Activated naive CD8-positive, alpha-beta T cell treated with anti-CD3 and anti-CD28 coated beads for 36 hours (primary cell): ENCODE measurements at places on chromosomes 11 and 22.

- no peak for DNase-seq
These were observed 9.4 kb downstream of the TREH start for GRCh38 chr11:118670063-118670462.

- DNase-seq = no peak
These were observed 194.0 kb downstream of the CASP12 start for GRCh38 chr11:104704146-104704830.

DNA sequence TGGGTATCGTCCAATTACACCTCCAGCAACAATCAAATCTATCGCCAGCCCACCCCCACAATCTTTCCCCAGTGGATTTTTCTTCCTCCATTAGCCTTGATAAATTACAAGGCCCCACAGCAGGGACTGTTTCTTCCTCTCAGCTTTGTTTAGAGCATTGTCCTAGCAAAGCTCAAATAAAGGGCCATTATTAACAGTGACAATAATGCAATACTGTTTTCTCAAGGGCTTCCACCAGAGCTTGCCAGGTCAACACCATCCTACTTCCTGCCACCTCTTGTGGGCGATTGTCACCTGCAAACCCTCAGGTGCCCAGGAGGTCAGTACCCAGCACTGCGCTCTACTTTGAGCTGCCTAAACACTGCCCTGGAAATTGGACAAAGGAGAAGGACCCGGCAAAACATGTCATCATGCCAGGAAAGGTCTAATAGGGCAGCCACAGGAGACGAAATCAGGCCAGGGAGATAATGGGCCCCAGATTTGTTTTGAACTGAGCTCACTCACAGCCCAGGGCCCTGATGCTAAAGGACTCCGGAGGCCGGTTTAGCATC is 95.2 kb downstream of the ABTB2 start:
- DNase-seq = no peak

DNA sequence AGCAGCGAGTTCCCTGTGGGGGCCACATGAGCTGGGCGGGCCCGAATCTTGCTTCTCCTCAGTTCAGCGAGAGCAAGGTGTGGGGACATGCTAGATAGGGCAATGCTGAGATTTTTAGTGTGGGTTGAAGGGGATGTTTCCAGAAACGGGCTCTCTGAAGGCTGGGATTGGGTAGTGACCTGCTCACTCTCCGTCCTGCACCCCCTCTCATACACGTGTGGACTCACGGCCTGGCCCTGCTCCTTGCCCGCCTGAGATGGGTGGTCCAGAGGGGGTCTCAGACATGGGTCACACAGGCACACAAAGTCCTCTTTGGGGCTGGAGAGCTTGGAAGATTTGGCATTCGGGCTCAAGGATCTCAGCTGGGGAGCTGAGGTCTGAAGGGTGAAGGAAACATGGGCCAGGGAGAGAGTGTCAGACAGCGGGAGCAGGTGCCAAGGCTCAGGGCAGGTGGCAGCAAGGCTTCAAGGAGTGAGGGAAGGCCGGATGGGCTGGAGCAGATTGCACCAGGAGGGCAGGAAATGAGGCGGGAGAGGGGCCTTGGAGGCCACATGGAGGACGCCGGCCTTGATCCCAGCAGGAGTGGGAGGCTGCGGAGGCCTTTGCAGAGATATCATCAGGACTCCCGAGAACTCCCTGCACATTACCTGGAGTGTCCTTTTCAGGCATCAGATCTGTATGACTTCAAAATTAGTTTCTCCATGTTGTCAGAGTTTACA is 74.1 kb downstream of the PARVB start:
- DNase-seq = no peak

GRCh38 chr11:74641905-74642304 is 49.5 kb downstream of the POLD3 start:
- no peak for DNase-seq

DNA sequence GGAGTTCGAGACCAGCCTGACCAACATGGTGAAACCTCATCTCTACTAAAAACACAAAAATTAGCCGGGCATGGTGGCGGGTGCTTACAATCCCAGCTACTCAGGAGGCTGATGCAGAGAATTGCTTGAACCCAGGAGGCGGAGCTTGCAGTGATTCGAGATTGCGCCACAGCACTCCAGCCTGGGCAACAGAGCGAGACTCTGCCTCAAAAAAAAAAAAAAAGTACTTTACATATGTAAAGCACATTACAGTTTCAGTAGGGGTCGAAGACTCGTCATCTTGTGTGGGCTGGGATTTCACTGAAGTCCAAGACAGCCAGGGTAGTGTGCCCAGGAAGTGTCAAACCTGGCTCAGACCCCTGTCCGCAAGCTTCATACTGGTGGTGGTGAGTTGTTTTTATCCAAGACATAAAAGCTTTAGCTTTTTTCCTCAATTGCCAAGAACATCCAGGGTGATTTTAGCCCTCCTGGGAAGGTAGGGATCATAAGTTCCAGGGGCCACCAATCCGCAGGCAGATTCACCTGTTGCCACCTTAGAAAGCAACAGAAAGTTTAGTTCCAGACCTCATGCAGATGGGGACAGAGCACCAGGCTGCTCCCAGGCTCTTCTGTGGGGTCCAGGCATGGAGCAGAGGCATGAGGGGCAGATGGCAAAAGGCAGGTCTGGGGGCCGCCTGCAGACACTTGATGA is 21.6 kb upstream of the ADORA2A start:
- DNase-seq = no peak

- no peak for DNase-seq
These were observed 14.8 kb downstream of the KIAA0930 start for GRCh38 chr22:45225732-45226502.

GRCh38 chr22:33357981-33358399 is 299.8 kb upstream of the SYN3 start:
- DNase-seq = no peak

DNA sequence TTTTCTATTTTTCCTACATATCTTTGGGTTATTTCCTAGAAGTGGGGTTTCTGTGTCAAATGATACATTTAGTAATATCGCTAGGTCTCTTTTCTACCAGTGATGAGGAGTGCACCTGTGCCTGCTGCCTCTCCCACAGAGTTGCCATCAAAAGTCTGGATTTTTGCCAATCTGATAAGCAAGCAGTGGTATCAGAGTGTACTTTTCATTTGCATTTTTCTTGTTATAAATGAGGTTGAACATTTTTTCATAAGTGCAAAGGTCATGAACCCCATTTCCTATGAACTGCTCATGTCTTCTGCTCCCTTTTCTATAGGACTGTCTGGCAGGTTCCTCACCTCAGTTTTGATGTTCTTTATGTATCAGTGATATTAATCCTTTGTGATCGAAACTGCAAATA is 1.7 kb downstream of the TRPM5 start:
- no peak for DNase-seq

DNA sequence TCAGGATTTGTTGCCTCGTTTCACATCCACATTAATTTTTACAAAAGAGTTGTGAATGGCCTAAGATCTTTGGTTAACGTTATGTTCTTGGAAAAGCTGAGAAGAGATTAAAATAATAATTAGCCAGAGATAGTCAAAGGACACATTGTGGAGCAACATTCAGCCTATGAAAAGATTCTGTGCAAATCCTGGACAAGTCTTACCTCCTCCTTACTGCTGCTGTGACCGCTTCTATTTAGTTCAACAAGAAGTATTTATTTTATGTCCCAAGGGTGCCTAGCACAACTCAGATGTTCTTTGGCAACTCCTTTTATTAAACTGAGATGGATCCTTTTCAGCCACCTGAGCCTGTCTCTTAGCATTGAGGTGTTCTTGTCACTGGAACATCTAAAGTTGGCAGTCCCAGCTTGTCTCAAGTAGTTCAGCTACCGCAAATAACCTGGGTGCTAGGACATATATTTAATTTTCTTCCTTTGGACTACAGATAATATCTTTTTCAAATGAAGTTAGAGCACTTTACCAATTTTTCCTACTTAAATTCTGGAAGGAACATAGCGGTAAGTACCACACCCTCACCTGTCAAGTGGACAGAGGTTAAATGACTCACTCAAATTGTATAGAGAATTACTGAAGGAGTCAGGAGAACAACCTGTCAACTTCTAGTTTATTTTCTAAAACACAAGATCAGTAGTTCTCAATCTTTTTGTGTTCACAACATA is 80.5 kb upstream of the CHRM4 start:
- no peak for DNase-seq

GRCh38 chr11:77724636-77725035 is 87.0 kb upstream of the CLNS1A start:
- DNase-seq = no peak

DNA sequence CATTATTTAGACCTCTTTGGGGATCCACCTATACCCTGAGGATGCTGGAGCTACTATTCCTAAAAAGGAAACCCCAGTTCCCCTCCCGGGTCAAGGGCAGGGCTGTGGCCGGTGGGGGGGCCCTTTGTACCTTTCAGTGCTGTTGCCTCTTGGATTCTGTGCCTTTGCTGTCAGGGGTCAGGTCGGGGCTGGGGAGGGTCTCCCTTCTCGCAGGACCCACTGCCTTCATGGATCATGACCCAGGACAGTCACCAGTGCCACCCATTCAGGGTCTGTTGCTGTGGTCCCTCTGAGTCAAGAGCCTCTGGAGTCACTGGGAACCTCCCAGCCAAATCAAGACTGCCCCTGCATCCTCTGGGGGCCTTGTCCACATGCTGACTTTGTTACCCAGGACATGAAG is 78.1 kb upstream of the CCND1 start:
- no peak for DNase-seq

GRCh38 chr22:20423906-20424551 is 13.6 kb downstream of the SCARF2 start:
- no peak for DNase-seq
